Right ventricle myocardium inferior (tissue), 1 donor: ENCODE measurements at places on chromosomes 11 and 22. TPM values are rescaled to one million over a fixed set of nuclear protein-coding genes. Genes with fewer than 3 reads are reported as not detected.

DNA sequence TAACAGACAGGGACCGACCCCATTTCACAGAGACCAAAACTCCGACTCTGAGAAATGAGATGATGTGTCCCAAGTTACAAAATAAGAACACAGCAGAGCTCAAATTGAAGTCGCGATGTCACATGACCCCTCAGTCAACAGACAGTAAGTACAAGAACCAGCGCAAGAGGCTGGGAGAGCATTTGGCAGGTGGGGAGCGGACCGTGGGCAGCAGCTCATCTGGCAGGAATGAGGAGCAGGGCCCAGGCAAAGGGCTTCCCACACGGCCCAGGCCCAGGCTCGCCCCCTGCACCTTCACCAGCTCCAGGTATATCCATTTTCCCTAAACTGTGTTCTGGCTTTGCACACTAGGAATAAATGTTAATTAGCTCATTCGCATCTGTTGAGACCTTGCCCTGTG lies 34.3 kb downstream of the SCUBE1 start:
- DNase-seq: peak; percentile 61

DNA sequence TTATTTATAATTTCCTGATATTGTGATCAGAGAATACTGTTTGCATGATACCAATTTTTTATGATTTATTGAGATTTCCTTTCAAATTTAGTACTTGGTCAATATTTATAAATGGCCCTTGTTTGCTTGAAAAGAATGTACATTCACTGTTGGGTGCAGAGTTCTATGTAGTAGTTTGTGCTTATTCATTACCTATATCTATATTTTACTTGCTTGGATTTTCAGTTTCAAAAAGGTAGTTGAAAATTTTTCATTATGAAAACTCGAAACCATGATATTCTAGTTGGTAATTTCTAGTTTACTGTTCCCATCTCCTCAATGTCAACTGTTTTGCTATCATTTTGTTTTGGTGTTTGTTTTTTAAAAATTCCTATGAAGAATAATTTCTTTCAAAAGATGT lies 155.7 kb downstream of the AASDHPPT start:
- DNase-seq: no peak

- no peak for DNase-seq
Measured at GRCh38 chr11:128854841-128855240, 12.3 kb downstream of the KCNJ1 start.

GRCh38 chr22:49838771-49839717 lies 11.4 kb upstream of the BRD1 start:
- peak; percentile 65 for DNase-seq

DNA sequence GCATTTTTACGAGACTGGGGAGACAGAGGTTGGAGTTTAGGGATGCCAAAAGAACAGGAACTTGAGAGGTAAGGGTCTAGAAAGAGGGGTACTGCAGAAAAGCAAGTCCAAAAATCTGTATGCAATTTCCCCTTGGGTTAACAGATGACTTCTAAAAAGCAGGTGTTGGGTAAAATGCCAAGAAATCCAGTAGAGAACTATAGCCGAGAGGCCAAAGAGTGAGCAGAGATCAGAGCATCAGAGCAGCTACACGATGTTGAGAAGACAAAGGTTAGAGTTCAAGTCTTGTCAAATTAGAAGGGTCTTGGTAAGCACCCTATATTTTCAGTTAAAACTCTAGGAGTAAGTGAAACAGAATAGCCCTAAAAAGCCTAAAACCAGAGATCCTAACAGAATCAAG lies 145.2 kb downstream of the FCHSD2 start:
- no peak for DNase-seq

DNA sequence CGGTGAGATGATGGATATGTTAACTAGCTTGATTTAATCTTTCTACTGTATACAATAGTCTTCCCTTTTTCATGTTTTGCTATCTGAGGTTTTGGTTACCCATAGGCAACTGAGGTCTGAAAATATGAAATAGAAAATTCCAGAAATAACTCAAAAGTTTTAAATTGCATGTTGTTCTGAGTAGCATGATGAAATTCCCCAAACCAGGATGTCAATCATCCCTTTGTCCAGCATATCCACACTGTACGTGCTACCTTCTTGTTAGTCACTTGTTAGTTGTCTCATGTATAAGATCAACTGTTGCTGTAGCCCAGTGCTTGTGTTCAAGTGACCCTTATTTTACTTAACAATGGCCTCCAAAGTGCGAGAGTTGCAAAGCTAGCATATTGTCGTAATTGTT lies 21.2 kb upstream of the OR10W1 start:
- no peak for DNase-seq

- no peak for DNase-seq
Measured at GRCh38 chr11:132942611-132943356, 589.5 kb downstream of the OPCML start.

- DNase-seq: peak; percentile 50
Measured at GRCh38 chr11:99352642-99353041, 331.9 kb downstream of the CNTN5 start.

- peak; percentile 82 for DNase-seq
Measured at GRCh38 chr11:124920870-124921609, 2.0 kb downstream of the HEPN1 start.

Gene RPS6KB2
- total RNA-seq: 27.8 TPM

Gene CCDC87
- 0.27 TPM for total RNA-seq
